Stimulated activated CD8-positive, alpha-beta memory T cell treated with anti-CD3 and anti-CD28 coated beads, Interleukin-2, amount 100 ng/mL, for 1 hour (primary cell): ENCODE measurements at places on chromosomes 2 and 18.

GRCh38 chr2:47307066-47307465, 95.9 kb upstream of the MSH2 start:
- DNase-seq = no peak

DNA sequence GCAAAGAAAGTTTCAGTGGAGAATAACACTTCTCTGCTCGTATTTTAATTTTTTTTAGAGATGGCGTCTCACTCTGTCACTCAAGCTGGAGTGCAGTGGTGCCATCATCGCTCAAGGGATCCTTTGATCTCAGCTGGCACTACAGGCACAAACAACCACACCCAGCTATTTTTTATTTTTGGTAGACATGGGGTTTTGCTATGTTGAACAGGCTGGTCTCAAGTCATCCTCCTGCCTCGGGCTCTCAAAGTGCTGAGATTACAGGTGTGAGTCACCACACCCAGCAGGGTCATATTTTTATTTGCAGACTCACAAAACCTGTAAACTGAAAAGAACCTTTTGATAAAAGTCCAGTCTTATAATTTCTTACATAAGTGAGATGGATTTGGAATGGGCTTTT, 2.6 kb downstream of the TRAK2 start:
- DNase-seq = peak; percentile 2

GRCh38 chr2:237137626-237138323, 52.1 kb downstream of the COPS8 start:
- no peak for DNase-seq

DNA sequence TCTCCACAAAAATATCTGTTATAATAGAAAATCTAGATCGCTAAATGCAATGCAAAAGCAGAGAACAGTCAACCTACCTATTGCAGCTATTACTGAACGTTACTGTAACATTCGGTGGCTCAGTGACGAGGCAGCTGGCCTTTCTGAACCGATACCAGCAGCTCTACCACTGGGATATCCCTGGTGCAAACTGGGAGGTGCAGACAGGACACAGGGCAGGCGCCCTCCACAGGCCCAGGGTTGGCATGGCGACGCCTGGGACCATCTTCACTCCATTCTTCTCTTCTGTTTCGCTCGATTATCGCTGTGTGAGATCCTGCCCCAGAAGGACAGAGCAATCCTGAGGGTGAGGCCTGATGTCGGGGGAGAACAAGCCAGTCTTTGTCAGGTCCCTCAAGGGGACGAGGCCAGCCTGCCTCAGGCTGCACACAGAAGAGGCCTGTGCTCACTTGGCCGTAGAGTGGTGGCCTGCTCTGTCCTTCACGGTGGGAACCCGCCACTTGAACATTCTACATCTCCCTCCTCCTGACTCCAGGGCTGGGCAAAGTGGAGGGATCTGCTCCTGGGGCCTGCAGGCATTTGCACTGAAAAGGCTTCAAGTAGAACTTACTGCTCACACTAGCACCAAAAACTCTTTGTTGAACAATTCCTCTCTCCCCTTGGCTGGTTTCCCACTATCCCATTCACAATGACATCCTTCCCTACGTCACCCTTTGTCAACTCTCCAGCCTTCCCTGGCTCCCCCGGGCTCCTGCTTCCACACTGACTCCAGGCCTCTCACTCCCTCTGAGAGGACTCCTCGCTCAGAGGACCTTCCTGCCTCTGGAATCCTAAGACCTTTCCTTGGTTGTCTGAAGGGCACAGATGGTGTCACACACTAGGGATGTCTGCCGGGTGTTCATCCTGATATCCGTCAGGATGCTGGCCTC, 49.7 kb downstream of the CYRIA start:
- DNase-seq = no peak

DNA sequence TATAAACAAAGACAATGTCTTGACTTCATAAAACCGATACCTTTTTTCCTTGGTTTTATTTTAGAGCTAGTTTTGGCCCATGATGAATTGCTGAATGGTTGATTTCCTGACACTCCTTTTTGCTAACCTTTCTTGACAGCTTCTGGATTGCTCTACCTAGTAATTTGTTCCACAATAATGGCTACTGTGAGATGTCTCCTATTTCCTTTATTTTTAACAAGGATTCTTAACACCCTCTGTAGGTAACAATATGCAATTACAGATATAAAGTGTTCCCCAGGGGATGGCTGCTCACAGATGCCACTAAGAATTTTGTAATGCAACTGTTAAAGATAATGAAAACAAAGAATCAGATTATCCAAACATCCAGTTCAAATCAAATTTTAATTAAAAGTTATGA, 100.8 kb upstream of the ATP5MC3 start:
- DNase-seq = no peak

DNA sequence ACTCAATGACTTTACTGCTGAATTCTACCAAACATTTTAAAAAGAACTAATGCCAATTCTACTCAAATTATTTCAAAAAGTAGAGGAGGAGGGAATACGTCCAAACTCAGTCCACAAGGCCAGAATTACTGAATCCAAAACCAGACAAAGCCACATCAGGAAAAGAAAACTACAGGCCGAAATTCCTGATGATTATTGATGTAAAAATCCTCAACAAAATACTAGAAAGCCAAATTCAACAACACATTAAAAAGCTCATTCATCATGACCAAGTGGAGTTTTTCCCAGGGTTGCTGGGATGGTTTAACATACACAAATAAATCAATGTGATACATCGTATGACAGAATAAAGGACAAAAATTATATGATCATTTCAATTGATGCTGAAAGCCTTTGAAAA, 103.9 kb upstream of the UBE2E3 start:
- no peak for DNase-seq

DNA sequence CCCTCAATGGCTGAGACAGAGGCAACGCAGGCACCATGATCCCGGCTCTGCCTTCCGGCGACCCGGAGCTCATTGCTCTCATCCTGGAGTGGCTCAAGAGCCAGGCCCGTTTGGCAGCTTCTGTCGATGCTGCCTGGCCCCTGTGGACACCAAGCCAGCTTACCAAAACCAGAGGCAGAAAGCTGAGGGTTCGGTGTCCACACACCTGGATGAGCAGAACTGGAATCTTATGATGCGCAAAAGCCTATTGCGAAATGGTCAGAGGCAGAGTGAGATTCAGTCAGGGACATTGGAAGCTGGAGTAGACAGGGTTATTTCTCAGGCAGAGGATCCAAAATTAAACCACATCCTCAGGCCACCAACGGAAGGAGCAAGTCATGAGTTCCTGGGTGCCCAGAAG, 34.9 kb upstream of the TGIF1 start:
- DNase-seq = no peak

DNA sequence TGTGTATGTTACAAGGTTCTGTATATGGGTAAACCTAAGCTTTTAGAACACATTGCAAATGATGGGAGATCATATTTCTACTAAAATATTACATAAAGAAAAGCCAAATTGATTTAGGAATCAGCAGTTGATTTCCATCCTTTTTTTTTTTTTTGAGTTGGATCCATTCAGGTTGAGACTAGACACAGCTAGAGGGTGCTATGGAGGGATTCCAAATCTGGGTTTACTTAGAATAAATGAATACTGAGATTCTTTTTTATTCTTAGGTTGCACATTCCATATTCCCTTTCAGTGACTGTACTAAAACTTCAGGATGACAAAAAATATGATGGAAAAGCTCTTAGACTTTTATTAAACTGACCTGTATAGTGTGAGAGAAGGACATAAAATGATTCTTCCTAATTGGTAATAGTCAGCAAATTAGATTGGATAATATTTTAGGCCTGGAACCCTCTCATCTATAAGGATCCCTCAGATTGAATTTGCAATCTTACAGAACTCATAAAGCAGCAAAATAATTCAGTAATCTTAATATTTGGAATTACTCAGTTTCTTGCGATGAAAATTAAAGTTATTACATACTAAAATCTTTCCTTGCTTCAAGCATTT, 183.3 kb upstream of the SESTD1 start:
- no peak for DNase-seq

DNA sequence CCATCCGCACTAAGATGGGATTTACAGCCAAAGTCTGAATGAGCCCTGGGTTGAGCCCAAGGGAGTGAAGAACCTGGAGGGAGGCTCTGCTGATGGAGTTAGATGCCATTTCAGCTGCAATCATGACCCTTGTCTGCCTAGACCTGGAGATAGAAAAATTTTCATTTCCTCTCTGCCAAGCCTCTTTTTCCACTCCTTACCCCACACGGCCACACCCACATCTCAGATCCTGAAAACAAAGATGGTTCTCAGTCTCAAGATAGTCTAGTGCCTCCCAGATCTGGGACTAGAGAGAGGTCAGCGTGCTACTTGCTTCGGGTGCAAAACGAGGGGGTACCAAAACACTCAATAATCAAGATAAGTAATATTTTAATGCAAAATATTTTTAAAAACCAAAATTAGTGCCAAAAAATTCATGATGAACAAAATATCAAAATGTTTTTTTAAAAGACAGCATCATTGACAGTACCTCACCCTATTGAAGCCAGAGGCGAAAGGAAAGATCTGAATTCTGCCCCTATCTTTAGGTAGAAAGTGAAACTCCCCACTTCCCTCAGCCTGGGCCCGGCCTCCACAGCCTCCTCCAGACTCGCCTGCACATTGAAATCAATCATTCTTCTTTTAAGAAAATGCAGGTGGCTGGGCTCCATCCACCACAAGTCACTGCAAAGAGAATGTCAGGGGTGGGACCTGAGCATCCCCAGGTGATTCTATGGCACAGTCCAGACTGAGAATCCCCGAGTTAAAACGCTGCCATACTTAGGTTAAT, 57.8 kb upstream of the GPR45 start:
- no peak for DNase-seq

DNA sequence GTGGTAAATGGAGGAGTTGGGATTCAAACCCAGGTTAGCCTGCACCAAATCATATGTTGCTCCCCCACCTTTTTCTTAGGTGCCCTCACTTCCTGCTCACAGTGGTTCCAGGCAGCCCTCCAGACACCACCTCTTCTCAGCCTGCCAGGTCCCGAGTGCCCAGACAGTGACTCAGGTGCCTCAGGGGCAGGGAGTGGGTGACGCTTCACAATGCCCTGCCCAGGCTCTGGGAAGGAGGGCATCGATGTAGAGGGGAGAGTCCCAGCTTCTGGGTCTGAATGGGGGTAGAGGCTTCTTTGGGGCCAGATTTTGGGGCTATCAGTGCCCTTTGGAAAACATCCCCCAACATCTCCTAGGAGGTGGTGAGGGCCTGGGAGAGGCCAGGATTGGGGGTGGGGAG, 5.2 kb upstream of the DNAJB2 start:
- DNase-seq = no peak

- DNase-seq = peak; percentile 32
These were observed at the start of gene SLC30A3 for GRCh38 chr2:27262379-27263286. TSS of gene SLC30A3 (minus strand) at chr2:27263047. CDS start at chr2:27262906, 141 bp downstream.

DNA sequence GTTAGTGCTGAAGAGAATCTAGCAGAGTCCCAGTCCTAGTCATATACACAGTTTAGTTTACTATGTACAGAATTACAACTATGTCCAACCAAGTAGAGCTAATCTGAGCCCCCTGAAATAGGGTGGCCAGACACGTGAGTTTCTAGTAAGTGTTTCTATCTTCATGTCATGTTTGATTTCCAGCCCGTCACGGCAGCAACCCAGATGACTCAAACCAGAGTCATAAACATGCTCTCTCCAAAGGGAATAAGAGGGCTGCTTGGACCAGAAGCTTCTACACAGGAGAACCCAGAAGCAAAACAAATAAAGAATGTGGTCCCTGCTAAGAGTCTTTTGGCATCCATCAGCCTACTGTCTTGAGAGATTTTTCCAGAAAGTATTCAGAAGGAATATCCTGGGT, 64.9 kb upstream of the WIPF1 start:
- no peak for DNase-seq

DNA sequence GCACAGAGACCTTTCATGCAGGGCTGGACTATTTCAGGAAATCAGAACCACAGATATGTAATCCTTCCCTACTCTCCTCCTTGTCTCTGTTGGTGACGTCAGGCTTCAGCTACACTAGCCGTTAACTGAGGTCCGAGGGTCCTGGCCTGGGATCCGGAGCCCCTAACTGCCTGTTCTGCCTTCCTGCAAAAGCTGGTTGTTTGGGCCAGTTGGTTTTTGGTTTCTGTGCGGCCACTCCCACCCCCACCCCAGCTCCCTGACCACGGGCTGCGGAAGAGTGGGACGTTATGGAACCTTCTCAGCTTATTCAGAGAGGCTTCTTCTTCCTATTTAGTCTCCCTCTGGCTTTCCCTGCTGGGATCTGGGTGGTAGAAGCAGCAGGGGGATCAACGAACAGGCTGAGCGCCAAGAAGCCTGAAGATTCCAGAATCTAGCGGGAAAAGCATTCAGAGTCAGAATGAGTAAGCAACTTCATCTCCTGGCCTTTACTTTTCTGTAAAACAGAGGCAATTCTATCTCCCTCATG, 49.3 kb upstream of the ROCK2 start:
- no peak for DNase-seq

DNA sequence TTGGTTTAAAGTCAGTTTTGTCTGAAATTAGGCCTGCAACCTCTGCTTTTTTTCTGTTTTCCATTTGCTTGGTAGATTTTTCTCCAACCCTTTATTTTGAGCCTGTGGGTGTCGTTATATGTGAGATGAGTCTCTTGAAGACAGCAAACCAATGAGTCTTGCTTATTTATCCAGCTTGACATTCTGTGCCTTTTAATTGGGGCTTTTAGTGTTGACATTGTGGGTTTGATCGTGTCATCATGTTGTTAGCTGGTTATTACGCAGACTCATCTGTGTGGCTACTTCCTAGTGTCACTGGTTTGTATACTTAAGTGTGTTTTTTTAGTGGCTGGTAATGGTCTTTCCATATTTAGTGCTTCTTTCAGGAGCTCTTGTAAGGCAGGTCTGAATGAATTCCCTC, 18.8 kb downstream of the TMEM87B start:
- DNase-seq = no peak

GRCh38 chr2:8568543-8569302, 113.1 kb upstream of the ID2 start:
- DNase-seq = no peak

DNA sequence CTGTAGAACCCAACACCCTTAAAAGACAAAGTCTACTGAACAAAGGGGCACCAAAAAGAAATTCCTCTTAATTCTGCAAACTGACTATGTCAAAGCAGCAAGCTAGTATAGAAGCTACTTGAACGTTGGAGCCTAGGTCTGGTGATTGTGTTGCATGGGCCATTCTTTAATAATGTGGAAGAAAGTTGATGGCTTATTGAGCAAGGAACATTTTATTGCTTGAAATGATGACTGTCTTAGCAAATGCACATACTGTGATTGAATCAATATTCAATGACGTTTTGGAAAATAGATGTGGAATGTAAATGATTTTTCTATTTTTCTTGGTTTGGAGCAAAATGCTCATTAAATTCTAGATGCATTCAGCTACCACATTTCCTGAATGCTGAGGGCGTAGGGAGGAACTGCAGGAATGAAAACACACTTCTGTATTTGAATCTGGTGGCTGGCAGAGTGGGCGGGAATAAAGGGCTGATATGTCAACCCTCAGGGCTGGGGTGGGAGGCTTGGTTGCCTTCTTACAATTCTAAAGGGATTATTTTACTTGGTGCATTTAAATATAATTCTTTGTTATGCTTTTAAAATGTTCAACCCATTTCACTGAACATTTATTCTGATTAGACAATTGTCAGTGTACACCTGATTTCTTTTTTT, 26.5 kb downstream of the MYO3B start:
- DNase-seq = no peak

DNA sequence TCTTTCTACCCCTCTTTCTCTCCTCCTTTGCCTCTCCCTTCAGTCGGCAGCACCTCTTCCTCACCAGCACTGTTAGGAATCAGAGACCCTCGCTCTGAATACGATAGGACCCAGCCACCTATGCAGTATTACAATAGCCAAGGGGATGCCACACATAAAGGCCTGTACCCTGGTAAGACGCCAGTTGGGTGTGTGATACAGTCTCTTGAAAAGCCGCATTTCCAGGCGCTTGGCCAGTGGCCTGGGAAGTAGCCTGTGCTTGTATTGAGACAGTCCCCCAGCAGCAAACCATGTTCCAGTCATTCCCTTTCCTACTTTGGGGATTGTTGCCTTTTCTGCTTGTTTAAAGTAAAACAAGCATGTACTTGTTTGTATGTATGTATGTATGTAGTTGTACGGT, 118.4 kb upstream of the DAPL1 start:
- no peak for DNase-seq
